ENCODE measurements at places on chromosomes 3 and 15.

GRCh38 chr3:37693511-37694283 is 168.0 kb upstream of the CTDSPL start:
- no peak for DNase-seq

DNA sequence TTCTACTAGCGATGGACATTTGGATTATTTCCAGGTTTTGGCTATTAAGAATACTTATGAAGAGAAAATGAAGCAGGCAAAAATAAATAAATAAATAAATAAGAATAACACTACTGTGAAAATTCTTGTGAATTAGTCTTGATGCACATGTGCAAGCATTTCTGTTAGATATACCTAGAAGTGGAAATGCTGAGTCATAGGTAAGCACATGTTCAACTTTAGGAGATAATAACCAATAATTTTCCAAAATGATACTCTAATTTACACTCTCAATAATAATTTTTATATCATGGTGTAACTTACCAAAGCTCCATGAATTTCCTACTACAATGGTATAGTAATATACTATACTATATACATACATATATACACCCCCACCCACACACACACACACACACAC is 23.4 kb downstream of the EMC4 start:
- no peak for DNase-seq

- DNase-seq = no peak
These were observed 888.2 kb downstream of the CADM2 start for GRCh38 chr3:85846940-85847339.

- DNase-seq = no peak
These were observed 27.9 kb downstream of the CYP8B1 start for GRCh38 chr3:42847731-42848130.

- DNase-seq = no peak
These were observed 28.6 kb upstream of the NDUFB4 start for GRCh38 chr3:120567370-120568201.

DNA sequence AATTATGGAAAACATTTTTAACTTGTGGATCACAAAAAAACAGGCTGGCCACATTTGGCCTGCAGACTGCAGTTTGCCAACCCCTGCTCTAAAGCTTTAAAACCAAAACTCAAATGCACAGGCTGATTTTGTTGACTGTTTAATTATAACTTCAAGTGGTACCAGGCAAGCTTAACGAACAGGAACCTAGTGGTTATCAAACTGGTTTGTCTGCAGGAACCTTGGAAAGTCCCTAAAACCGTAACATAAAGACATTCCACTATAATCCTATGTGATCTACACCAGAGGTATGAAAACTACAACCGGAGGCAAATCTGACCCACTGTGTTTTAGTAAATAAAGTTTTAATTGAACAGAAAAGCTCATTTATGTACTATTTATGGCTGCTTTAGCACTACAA is 52.4 kb downstream of the TBL1XR1 start:
- DNase-seq = no peak

DNA sequence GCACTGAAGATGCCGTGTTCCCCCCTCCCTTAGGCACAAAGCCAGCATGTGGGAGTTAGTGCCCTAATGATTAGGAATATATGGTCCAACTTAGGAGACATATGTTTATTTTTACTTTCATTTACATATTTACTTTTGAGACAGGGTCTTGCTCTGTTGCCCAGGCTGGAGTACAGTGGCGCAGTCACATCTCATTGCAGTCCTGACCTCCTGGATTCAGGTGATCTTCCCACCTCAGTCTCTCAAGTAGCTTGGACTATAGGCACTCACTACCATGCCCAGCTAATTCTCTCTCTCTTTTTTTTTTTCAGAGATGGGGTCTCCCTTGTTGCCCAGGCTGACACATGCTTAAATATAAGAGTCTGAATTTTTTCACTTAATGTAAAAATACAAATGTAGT is 51.6 kb upstream of the TBC1D23 start:
- DNase-seq = no peak
